PC-3 (cell line): ENCODE measurements at places on chromosomes 2 and 18. TPM values are rescaled to one million over a fixed set of nuclear protein-coding genes. Genes with fewer than 3 reads are reported as not detected.

GRCh38 chr2:19036091-19036490, 322.3 kb downstream of the OSR1 start:
- DNase-seq: no peak
- no peak overlapping the region for H3K4me3 ChIP-seq
- no peak overlapping the region for H3K27ac ChIP-seq
- no peaks in the 10 kb centered on the region for H3K27me3 ChIP-seq
- no peaks in the 10 kb centered on the region for H3K36me3 ChIP-seq

The UGT1A10 gene
- total RNA-seq: 0.46 TPM in 1 of 2 replicates, not detected in the other

GRCh38 chr2:101265893-101266499, 13.3 kb downstream of the CNOT11 start:
- no peaks in the 10 kb centered on the region for H3K27me3 ChIP-seq
- H3K4me3 ChIP-seq: no peak overlapping the region
- H3K4me1 ChIP-seq: peaks cover 11% of the 10 kb centered on the region; the same call in 1 of the 2 replicates
- DNase-seq: peak; percentile 61

- peaks cover 4% of the 10 kb centered on the region; the same call in 1 of the 2 replicates for H3K36me3 ChIP-seq
- peak; percentile 97 for DNase-seq
- peak overlapping the region; percentile 33; the same call in 1 of the 2 replicates for H3K4me3 ChIP-seq
- peak overlapping the region; percentile 86 for H3K27ac ChIP-seq
- H3K27me3 ChIP-seq: no peaks in the 10 kb centered on the region
Measured at GRCh38 chr18:9513971-9514512, 38.7 kb downstream of the RALBP1 start.

DNA sequence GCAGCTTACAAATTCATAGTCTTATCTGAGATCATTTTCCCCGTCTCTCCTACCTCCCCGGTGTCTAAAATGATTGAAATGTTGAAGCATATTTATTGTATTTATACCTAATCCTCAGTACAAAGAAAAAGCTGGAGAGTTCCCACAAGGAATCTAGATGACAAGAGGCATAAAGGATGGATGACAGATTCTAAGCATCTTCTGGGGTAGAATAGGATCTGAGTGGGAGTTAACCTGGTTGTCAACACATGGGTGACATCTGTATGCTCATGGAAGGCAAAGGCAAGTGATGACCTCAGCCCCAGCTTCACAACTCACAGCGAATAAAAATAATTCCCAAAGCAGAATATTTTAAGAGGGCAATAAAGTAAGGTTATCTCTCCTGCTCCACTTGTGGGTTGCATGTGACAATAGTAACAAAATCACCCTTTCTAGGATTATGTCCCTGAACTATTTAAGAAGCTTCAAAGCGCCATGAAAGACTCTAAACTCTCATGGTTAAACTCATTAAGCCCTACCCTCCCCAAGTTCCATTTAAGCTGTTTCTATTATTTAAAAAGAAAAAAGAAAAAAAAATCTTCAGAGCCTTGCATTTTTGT, 32.2 kb downstream of the SGPP2 start:
- H3K4me1 ChIP-seq: no peaks in the 10 kb centered on the region
- peaks cover 79% of the 10 kb centered on the region for H3K27me3 ChIP-seq
- H3K4me3 ChIP-seq: no peak overlapping the region
- DNase-seq: no peak
- H3K36me3 ChIP-seq: no peaks in the 10 kb centered on the region

DNA sequence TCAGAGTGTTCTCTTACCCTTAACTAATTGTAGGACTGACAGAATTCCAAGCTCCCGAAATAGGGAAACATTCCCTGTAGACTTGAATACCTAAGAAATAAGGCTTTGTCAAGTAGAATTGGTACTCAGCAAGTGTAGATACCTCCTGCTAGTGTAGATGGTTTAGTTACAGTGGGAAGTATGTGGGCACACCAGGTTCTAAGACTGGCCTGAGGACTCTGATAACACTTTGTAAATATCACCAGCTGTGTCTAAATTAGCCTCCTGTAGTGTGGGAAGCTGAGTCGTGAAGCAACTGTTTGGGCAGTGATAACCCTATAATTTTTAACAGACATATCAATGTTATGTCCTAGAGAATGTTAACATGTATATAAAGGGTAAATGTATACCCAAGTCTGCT, 304.5 kb downstream of the SLC8A1 start:
- no peaks in the 10 kb centered on the region for H3K27me3 ChIP-seq
- no peak overlapping the region for H3K27ac ChIP-seq
- no peaks in the 10 kb centered on the region for H3K36me3 ChIP-seq
- no peaks in the 10 kb centered on the region for H3K4me1 ChIP-seq

The PER2 gene
- 8.6 and 13.0 TPM in 2 replicates for total RNA-seq

DNA sequence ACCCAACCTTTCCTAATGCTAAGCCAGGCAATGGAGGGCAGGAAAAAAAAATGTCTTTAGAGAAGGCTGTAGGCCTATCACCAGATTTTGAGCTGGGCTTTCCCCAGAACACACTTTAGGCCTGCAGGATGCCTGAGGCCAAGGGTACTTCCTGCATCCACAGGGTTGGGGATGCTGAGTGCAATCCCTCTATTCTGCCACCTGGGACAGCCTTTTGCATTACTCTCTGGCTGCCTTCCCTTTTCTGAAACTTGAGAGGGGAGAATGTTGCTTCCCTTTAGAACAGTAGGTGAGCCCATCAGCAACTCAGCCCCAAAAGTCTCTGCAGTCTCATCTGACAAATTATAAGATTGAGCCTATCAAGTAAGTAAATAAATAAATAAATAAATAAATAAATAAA, 195.2 kb downstream of the SLC8A1 start:
- no peak overlapping the region for H3K4me3 ChIP-seq
- H3K27ac ChIP-seq: no peak overlapping the region
- peaks cover 3% of the 10 kb centered on the region; the same call in 1 of the 2 replicates for H3K4me1 ChIP-seq
- no peaks in the 10 kb centered on the region for H3K36me3 ChIP-seq

DNA sequence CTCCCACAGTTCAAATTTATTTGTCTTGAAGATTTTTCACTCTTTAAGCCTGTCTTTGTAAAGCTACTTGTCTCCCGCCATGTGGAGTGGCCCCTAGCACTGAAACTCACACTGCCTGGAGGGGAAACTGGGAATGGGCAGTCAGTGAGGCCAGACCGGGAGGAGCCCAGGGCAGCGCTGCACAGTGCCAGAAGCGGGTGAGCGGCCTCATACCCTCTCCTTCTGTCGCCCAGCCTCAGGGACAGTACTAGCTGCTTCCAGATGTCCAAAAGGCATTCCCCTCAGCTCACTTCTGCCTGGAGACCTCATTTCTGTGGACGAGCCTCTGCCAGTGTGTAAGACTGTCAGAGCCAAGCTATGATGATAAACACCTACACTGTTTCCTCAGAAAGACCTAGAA, 79.9 kb downstream of the SEPTIN10 start:
- H3K4me1 ChIP-seq: peaks cover 6% of the 10 kb centered on the region; the same call in 1 of the 2 replicates
- DNase-seq: no peak
- H3K36me3 ChIP-seq: no peaks in the 10 kb centered on the region
- no peaks in the 10 kb centered on the region for H3K27me3 ChIP-seq
- H3K4me3 ChIP-seq: no peak overlapping the region

DNA sequence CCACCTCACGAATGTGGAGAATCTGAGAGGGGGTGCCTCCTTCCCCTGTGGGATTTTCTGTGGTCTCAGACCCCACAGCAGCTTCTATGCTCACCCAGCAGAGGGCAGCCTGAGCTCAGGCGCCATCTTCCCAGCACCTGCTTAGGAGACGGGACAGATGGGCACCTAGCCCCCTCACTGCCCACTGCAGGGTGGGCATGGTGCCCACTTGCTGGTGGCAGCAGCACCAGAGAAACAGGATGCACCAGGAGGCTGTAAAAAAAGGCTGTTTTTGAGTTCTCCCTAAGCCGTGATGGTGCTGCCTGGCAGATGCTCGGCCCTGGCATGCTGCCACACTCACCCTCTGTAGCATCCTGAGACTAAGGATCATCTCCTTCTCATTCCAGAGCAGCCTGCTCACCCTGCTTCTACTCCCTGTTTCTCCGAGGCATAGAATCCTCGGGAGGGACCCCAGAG, 19.1 kb upstream of the SLC20A1 start:
- H3K4me1 ChIP-seq: peaks cover 93% of the 10 kb centered on the region
- peak overlapping the region; percentile 94 for H3K27ac ChIP-seq
- H3K27me3 ChIP-seq: no peaks in the 10 kb centered on the region
- DNase-seq: peak; percentile 72

The CPS1 gene
- total RNA-seq: 17.7 and 17.9 TPM in 2 replicates

The SLC4A5 gene
- 0.40 and 2.4 TPM in 2 replicates for total RNA-seq

DNA sequence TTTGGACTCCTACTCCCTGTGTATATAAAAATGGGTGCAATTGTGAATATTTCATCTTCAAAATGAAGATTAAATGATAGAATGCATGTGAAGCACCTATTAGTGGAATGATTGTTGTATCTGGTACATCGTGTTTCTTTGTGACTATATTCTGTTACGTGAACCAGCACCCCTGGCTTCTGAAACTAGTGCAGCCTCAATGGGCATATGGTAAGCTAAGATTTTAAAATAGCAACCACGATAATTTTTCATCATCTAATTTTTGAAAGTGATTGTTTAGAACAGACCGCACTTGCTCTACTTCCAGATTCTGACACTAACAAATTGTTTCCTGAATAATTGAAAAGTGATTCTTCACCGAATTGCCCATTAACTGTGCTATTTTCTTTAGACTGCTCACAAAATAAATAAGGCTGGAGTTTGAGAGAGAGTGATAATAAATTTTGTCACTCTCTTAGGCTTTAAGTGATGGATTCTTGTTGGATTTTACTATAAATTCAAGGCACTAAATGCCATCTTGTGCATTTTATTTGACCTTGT, 806.1 kb upstream of the LRATD1 start:
- H3K27ac ChIP-seq: no peak overlapping the region
- H3K4me3 ChIP-seq: no peak overlapping the region
- DNase-seq: no peak
- H3K4me1 ChIP-seq: no peaks in the 10 kb centered on the region

DNA sequence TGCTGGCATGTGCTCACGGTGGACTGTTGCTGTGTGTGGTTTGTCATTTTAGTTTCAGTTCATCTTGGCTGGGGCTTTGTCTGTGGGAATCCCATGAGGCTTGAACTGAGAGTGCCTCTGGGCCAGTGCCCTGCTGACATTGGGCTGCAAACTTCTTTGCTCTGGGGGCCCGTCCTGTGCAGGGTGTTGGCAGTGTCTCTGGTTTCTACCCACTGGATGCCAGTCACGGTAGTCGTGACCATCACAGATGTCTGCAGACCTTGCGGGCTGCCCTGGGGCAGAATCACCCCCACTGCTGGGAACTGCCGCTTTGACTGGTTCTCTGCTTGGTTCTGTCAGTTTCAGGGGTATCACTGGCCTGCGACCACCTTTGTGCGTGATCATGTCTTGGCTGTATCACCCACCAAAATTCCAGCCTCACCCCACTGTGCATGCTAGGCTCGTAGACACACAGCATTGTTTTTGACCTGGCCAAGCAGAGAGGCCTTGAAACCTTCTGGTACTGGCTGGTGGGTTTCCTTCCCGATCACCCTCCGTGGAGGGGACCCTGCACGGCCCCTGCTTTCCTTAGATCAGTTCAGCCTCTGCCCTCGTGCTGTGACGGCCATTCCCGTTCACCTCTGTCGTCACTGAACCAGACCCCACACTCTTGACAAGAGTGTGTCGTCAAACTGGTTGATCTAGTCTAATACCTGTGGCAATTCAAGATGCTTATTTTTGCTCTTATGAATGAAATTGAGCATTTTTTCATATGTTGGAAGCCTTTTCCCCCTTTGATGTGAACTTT, 57.6 kb downstream of the KCNG2 start:
- H3K27ac ChIP-seq: no peak overlapping the region
- H3K27me3 ChIP-seq: no peaks in the 10 kb centered on the region
- no peaks in the 10 kb centered on the region for H3K36me3 ChIP-seq
- no peak for DNase-seq

DNA sequence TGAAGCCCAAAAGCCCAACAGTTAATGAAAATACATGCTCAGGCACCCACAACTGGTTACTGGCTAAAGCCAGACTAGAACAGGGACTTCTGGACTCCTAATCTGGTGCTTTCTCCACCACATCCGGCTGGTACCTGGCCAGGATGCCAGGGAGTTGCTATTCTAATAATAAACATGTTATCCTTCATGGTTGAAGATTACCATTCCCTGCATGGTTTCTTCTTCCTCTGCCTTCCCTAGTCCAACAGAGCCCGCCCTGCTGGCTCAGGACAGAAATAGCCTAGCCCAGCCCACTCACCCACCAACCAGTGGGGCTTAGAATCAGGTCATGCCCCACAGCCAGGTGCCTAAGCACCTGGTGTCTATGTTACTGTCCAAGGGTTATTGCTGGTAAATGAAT, 184.2 kb downstream of the TMEM247 start:
- no peak for DNase-seq
- no peaks in the 10 kb centered on the region for H3K4me1 ChIP-seq
- no peak overlapping the region for H3K27ac ChIP-seq
- no peaks in the 10 kb centered on the region for H3K36me3 ChIP-seq

DNA sequence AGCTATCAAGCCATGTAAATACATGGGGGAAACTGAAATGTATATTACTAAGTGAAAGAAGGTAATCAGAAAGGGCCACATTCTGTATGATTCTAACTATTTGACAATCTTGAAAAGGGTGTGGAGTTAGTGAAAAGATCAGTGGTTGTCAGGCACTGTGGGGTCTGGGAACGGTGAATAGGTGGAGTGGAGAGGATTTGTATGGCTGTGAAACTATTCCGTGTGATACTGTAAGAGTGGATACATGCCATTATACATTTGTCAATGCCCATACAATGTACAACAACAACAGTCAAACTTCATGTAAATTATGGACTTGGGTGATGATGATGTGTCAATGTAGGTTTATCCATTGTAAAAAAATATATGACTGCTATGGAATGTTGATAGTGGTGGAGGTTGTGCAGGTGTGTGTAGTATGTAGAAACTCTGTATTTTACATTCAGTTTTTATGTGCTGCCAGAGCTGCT, 1116.2 kb downstream of the SUCLG1 start:
- DNase-seq: no peak
- no peak overlapping the region for H3K4me3 ChIP-seq
- no peaks in the 10 kb centered on the region for H3K36me3 ChIP-seq
- no peak overlapping the region for H3K27ac ChIP-seq
- no peaks in the 10 kb centered on the region for H3K27me3 ChIP-seq

DNA sequence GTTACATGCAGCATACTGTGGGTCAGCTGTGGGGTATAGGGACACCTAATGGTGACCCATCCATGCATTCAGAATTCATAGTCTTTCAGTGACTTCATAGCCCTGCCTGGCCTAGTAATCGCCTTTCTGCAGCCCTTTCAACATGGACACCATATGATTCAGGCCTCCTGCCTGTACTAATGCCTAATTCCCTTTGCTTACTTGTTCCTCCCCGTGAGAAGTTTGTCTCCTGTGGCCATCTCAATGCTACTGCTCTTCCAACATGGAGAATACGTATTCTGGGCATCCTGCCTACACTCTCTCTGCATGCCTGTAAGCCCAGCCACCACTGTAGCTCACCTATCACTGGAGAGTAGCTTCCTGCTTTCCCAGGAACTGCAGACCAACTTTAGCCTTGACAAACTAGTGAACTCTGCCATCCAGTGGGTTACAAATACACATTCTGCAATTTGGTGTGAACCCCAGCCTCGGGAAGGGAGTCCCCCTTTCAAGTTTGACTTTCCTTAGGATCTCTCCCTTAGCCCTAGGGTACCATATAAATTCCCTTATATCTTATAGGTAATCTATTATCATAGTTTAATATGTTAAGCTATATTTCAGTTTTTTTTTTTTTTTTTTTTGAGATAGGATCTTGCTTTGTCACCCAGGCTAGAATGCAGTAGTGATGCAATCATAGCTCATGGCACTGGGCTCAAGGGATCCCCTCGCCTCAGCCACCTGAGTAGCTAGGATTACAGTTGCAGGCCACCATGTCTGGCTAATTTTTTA, 22.3 kb downstream of the M1AP start:
- H3K36me3 ChIP-seq: no peaks in the 10 kb centered on the region
- no peak for DNase-seq
- H3K4me3 ChIP-seq: no peak overlapping the region
- no peak overlapping the region for H3K27ac ChIP-seq
- no peaks in the 10 kb centered on the region for H3K4me1 ChIP-seq
